ENCODE measurements at places on chromosomes 11 and 22.

DNA sequence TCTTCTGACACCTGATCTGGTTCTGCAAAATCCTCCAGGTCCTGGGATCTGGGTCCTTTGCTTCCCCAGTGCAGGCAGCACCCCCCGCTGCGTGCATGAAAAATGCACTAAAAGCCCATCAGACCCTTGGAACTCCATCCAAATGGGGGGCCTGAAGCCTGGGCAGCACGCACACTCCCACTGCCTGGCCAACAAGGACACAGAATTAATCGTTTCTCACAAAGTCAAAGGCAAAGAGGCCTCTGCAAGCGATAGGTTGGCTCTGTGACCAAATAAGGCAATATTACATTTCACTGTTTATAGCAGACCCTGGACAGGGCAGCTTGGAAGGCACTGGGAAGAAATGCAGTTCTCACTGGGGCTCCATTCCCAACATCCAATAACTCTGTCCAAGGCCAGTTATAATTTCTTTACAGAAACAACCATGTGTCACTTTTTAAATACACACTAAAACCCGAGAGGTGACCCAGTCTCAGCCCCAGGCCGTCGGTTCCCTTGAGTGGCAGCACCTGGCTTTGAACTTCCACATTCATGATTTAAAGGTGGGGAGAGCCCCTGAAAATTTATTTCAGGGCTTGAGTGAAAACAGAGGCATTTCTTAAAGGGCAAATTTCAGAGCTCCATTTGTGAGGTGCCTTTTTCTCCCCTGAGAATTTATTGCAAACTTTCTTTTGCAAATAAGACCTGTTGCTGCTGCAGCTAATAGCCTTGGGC lies 114.4 kb upstream of the ANO1 start:
- no peak for DNase-seq

GRCh38 chr11:31692466-31692865 lies 118.7 kb downstream of the PAX6 start:
- no peak for DNase-seq

GRCh38 chr11:121443688-121444275 lies 8.3 kb upstream of the SORL1 start:
- DNase-seq, result no peak

GRCh38 chr22:16973591-16974297 lies 34.3 kb downstream of the GAB4 start:
- no peak for DNase-seq

DNA sequence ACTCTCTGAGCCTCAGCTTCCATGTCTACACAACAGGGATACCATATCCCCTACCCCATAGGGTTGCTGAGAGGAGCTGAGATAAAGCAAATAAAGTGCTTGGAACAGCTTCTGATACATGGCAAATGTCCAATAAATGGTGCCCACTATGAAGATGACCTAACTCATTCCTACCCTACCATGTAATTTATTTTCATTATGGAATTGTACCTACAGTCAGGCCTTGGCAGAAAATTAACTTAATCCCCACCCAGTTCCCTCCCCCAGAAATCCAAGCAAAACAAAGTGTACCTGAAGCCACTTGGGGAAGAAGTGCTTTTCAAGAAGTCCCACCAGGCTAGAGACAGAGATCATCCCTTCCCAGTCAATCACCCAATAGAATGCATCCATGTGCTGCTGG lies 10.8 kb downstream of the SRRD start:
- DNase-seq, result no peak

DNA sequence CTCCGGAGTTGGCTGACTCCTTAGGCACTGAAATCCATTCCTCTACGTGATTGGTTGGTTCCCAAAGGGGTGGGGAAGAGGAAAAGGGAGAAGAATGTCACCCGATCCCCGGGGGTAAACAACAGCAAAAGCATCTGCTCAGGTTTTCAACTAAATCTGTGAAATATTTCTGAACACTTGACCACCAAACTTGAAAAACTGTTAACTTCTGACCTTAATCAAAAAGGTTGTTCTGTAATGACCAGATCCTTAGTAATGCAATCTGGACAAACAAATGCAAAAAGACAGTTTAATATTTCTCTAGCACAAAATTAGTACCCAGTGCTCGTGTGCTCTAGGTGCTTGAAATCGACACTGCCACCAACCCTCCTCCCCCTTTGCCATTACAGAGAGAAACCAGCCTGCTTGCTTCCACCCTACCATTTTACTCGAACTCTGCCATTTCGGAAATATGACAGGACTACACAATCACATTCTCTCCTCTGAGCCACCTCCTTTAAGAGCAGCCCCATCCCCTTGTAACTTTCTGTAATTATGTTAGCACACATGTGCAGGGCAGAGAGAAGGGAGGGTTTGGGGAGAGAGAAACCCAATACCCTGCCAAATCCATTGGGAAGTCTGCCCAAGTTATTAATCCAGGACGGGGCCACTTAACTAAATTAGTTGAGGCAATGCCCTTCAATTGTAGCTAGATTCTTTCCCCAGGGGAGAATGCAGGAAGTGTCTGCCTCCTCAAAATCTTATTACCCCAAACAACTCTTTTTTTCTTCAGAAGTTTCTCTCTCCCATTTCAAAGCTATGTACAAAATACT lies 113.8 kb downstream of the RBFOX2 start:
- DNase-seq, result peak; percentile 85

DNA sequence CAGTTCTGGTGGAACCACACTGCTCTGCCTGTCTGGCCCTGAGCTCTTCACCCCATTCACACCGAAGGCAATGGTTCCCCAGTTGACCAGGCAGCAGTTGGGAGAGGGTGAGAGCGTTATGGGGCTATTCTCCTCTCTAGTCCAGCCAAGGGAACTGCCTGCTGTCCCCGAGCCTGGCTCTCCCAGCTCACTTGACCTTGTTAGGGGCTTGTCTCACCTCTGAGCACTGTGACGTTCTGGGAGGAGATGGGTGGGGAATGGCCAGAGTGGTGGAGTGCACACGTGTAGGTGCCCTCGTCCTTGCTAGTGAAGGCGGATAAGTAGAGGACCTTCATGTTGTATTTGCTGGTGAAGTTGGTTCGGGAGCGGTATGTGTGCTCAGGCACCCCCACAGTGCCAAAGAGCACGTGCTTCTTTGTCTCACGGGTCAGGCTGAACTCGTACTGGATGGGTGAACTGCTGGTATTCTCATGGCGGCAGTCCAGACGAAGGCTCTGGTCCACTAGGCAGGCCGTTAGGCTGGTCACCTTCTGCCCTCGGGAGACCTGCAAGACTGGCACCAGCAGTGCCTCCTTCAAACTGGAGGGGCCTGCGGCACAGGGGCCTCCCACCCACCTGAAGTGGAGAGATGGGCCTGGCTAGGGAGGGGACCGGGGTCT lies 3.0 kb downstream of the THY1 start:
- peak; percentile 3 for DNase-seq

GRCh38 chr22:36797911-36798673 lies 18.7 kb downstream of the PVALB start:
- DNase-seq, result no peak

- DNase-seq, result no peak
Measured at GRCh38 chr11:133107136-133107535, 425.2 kb downstream of the OPCML start.

- DNase-seq, result peak; percentile 61
Measured at GRCh38 chr11:110513846-110514437, 84.2 kb downstream of the FDX1 start.

DNA sequence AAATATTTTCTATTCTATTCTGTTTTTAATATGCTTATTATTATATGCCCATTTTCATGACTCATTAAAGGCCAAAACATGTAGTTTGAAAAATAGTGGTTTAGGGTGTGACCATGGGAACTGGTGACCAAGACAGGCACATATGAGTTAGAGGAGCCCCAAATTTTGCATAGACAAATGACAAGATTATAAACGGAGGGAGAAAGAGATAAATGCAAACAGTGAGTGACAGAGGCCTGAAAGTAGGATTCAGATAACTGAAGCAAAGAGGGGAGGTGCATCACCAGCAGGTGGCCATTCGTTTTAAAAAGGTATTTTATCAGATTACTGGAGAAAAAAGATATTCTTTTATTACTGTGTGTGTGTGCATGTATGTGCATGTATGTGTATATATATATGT lies 391.5 kb upstream of the CHORDC1 start:
- DNase-seq, result no peak

GRCh38 chr22:43504068-43504467 lies 92.3 kb downstream of the MPPED1 start:
- no peak for DNase-seq

- DNase-seq, result peak; percentile 87
Measured at GRCh38 chr11:128745311-128746136, 51.7 kb downstream of the FLI1 start.

DNA sequence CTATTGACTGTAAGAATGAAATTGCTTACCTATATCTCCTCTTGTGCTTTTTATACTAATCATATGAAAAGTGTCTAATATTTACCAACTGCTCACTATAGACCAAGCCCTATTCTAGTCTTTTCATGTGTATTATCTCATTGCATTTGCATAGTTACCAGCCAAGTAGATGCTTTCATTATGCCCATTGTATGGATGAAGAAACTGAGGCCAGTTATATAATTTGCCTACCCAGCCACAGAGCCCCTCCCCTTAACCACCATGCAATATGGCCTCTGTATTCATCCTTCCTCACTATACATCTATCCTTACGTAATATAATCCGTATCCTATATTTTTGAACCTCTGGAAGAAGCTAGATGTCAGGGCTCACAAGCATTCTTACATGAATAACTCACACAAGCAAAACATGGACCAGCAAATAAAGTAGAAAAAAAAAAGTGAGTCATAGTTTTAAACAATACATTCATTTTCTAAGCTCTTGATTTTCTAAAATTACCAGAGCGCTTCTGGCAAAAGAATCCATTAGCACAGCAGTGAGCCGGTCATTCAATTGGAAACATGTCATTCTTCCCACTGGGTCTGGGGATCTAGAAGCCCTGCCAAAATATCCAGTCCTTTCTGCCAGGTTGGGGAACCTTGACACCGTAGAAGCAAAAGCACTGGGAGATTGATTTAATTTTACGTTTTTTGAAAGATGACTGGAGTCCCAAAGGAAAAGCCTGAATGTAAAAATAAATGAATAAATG lies 80.0 kb downstream of the C11orf91 start:
- DNase-seq, result peak; percentile 20

DNA sequence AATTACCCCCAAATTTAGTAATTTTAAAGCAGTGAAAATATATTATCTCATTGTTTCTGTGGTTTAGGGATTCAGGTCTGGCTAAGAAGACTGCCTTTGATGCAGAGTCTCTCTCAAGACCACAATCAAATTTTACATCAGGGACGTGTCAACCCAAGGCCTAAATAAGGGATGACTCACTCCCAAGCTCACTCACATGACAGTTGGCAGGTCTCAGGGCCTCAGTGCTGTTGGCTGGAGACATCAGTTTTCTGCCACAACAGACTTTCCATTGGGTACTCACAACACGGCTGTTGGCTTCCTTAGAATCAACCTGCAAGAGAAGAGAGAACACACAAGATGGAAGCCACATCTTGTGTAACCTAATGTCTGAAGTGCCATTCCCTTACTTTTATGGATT lies 377.3 kb downstream of the FAM181B start:
- no peak for DNase-seq

DNA sequence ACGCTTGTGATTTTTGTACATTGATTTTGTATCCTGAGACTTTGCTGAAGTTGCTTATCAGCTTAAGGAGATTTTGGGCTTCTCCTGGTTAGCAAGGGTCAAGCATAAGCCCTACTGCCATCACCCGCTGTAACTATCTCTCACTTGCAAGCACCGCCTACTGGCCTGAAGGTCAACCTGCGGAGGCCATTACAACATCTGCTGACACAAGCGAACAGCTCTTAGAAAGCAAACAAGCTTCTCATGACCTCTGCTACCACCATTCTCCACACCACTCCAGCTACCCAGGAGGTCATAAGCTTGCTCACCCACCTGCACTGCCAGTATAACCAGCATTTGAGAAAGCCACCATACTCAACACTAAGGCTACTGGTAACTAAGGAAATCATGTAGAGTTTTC lies 288.4 kb upstream of the KIRREL3 start:
- no peak for DNase-seq

- peak; percentile 45 for DNase-seq
Measured at GRCh38 chr11:11569936-11570491, 51.8 kb downstream of the GALNT18 start.

DNA sequence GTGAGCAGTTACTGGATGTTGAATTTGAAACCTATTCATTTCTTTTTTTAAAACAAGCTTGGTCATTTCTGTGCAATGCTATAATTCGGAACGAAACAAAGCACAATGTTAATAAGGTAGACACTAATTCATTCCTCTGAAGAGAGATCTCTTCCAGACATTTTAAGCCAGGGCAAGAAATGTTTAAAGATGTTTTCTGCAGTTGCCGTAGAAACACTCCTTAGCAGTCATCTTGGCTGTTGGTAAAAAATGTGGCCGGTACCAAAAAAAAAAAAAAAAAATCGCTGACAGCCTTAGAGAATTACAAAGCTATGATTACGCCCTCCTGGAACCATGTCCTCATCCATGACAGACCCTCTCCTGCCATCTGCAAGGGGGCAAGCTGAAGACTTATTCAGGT lies 66.4 kb upstream of the TTC12 start:
- DNase-seq, result no peak

- no peak for DNase-seq
Measured at GRCh38 chr22:32701034-32701433, 100.5 kb upstream of the TIMP3 start.

DNA sequence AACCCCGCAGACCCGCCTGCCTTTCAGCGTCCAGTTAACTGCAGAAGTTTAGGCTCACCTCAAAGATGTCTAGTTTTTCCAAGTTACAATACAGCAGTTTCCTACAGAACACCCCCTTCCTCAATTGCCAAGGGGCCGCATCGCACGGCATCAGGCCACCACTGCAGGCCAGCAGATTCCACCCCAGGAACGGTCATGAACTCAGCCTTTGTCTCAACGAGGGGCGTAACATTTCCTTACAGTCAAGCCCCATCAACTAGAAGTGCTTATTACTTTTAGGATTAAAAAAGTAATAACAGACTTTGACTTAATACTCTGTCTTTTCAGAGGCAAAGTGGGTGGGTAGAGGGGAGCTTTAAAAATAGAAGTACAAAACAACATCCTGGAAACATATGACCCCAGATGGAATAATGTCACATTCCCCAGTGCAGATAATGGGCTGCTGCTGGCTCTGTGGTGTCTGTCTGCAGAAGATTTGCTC lies 36.3 kb downstream of the PPP2R1B start:
- DNase-seq, result no peak

GRCh38 chr11:60838132-60838531 lies 3.8 kb upstream of the CCDC86 start:
- DNase-seq, result peak; percentile 61

GRCh38 chr11:6616596-6617250 lies 2.5 kb downstream of the TPP1 start:
- DNase-seq, result no peak

- peak; percentile 85 for DNase-seq
Measured at GRCh38 chr11:57482782-57483561, 22.6 kb downstream of the RTN4RL2 start.
